ENCODE measurements at places on chromosomes 4 and X.

DNA sequence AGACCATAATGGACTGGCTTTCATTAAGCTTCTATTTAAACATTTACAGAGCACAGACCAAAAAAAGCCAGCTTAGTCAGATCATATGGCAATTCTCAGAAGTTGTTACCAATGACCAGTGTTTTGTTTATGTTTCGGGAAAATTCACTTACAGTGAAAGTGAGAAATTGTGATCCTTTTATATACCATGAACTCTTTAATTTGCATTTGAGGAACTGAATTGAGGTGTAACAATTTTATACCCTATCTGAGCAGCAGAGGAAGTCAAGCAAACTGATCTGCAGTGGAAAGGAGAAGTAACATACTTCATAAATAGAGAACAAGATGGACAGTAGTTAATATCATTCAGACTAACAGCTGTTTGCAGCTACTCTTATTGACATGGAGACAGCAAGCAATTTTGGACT is 97.1 kb downstream of the TMA16 start:
- DNase-seq = no peak

- no peak for DNase-seq
These were observed 535.2 kb downstream of the ARAP2 start for GRCh38 chr4:35709080-35709479.

- DNase-seq = no peak
These were observed 540.8 kb downstream of the ADGRL3 start for GRCh38 chr4:61740886-61741285.

GRCh38 chr4:184163813-184164212 is 53.9 kb downstream of the ENPP6 start:
- no peak for DNase-seq

- peak; percentile 75 for DNase-seq
These were observed 175.9 kb upstream of the RPS6KA3 start for GRCh38 chrX:20442597-20442996.

GRCh38 chr4:88178626-88179231 is 20.3 kb upstream of the ABCG2 start:
- no peak for DNase-seq

DNA sequence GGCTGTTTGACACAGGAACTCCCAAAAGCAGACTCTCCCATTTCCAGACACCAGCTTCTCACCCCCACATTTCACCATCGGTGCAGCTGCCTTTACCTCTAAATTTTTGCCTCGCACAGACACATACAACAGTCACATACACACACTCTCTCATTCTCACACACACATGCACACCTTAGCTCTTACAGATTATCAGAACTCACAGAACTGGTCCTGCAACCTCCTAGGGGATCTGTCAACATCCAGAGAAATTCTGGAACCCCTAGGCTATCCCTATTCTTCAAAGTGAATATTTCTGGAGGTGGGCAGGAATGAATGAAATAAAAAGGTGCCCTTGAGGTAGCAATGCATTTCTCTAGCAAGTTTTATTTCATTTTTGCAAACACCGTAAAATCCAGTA is 4.1 kb downstream of the HS6ST2 start:
- no peak for DNase-seq

- no peak for DNase-seq
These were observed 900.9 kb upstream of the EPHA5 start for GRCh38 chr4:66571145-66571695.

GRCh38 chrX:154097003-154097588 is 421 bp downstream of the MECP2 start:
- DNase-seq = peak; percentile 52

GRCh38 chrX:49260221-49260985 is 4.1 kb downstream of the FOXP3 start:
- DNase-seq = no peak

- no peak for DNase-seq
These were observed 10.8 kb downstream of the LARP7 start for GRCh38 chr4:112647785-112648184.

GRCh38 chr4:1787411-1788077 is 5.5 kb upstream of the FGFR3 start:
- DNase-seq = no peak

GRCh38 chr4:26294904-26295303 is 25.9 kb upstream of the RBPJ start:
- no peak for DNase-seq

- no peak for DNase-seq
These were observed 33.4 kb downstream of the SYTL4 start for GRCh38 chrX:100698551-100698950.

DNA sequence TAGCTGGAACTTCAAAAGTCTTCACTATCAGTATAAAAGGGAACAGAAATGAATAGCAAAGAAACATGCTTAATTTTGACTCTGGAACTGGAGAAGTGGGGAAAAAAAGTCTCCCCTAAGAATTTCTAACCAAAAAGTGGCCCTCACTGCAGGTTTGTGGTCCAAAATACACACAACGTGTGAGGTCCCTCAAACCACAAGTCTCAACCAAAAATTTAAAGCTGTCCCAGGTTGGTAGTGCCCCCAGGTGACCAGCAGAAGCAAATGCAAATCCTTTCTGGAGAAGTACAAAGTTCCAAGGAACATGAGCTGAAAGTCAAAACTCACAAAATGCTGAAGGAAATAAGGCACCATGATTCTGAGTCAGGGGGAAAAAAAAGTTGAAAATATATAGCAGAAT is 23.6 kb upstream of the VAMP7 start:
- DNase-seq = no peak

DNA sequence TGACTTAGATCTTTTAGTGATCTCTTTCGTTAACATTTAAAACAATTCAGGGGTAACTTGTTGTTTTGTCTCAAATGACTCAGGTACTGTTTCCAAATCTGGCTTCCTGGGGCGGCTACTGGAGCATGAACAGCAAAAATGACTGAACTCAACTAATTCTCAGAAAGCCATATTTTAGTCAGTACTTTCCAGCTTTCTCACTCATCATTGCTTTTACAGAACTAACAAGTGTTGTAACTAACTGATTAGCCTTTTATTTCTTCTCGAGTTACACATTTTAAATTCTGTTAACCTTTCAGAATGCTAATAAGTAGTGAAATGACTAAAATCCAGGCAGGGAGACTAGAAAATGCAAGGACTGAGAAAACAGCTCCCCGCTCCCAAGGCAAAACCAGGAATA is 55.3 kb downstream of the JADE3 start:
- no peak for DNase-seq

DNA sequence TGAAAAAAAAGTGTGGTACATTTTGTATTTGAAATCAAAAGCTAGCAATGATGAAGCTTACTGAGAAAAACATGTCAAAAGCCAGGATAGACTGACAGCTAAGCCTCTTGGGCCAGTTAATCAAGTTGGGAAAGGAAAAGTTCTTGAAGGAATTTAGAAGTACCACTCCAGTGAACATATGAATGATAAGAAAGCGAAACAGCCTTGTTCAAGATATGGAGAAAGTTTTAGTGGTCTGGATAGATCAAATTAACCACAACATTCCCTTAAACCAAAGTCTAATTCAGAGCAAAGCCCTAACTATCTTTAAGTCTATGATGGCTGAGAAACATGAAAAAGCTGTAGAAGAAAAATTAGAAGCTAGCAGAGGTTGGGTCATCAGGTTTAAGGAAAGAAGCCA is 268.3 kb downstream of the PDHA2 start:
- no peak for DNase-seq

DNA sequence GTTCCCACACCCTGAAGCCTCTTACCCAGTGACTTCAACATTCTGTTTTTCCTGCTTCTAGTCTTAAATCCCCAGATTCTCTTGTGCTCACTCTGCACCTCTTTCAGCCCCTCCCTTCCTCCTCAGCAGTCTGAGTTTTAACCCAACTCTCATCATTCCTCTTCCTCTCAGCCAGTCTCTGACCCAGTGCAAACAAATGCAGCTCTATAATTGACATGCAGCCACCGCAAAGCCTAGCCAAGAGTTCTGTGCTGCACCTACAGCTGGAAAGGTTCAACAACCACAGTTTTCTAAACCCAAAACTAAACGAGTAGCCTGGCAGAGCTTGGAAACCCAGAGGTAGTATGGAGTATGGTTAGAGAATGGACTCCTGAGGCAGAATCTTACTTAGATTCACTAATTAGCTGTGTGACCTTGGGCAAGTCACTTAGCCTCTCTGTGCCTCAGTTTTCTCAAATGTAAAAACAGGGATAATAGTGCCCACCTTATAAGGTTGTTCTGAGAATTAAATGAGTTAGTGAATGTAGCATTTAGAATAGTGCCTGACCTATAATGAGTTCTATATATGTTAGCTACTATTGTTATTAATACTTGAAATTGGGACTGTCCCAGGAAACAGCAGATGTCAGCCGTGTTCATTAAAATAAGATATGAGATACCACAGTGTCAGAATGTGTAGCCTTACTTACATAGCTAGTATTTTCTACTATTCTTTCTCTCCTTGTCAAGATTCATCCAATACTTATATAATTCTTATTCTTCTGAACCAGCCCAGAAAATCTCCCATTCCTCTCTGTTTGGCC is 3.5 kb downstream of the TMEM154 start:
- DNase-seq = no peak

- no peak for DNase-seq
These were observed 39.7 kb upstream of the LRPAP1 start for GRCh38 chr4:3571921-3572320.

- no peak for DNase-seq
These were observed 518.9 kb downstream of the MID1IP1 start for GRCh38 chrX:39320165-39320564.

GRCh38 chr4:26860922-26861433 is 337 bp downstream of the STIM2 start:
- DNase-seq = peak; percentile 31

GRCh38 chr4:25031077-25031621 is 403 bp upstream of the LGI2 start:
- DNase-seq = no peak

DNA sequence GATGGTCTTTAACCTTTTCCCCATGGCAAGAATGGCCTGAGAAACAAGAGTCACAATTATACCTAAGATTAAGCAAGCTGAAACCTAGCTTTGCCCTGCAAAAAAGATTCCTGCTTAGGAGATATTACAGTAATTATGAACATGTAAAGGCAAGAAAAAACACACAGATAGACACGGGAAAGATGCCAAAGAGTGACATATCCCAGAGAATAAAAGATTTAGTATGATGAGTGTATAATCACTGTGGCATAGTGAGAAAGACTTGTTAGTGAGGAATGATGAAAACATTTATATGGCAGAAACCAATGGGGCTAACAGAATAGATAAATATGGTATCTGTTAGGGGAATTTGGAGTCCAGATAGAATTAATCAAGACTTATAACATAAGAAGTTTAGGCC is 29.6 kb upstream of the TASL start:
- DNase-seq = no peak

DNA sequence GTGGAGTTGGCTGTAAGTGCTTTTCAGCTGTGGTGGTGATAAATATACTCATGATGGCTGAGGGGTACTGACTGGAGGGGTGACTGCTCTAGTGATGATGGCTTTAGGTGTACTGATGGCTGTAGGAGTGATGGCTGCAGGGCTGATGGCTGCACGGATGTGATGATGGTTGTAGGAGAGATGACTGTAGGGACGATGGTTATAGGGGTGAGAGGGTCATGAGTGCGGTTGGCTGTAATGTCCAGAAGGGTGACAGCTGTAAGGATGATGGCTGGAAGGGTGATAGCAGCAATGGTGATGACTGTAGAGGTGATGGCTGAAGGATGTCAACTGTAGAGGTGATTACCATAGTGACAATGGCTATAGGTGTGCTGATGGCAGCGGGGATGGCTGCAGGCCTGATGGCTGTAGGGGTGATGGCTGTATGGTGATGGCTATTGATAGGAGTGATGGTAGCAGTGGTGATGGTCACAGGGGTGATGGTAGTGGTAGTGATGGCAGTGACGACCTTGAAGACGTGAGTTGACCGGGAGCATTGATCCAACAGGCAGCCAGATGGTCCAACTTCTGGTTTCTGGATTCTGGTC is 570 bp upstream of the SASH3 start:
- DNase-seq = no peak

DNA sequence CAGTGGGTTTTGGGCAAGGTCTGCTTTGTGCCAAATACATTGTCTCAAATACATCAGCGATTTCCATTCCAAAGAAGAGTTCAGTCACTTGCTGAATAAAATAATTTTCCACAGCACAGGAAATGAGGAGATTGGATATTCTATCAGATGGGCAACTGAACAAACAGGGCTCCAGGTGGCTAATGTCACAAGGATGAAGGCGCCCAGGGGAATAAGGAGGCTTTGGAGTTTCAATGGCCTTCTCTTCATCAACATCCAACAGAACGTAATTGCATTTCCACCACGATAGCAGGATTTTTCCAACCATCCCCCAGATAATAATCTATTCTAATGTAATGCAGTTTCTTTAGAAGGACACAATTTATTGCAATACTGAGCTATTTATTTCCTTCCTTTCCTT is 104.7 kb upstream of the KLHL13 start:
- DNase-seq = no peak

DNA sequence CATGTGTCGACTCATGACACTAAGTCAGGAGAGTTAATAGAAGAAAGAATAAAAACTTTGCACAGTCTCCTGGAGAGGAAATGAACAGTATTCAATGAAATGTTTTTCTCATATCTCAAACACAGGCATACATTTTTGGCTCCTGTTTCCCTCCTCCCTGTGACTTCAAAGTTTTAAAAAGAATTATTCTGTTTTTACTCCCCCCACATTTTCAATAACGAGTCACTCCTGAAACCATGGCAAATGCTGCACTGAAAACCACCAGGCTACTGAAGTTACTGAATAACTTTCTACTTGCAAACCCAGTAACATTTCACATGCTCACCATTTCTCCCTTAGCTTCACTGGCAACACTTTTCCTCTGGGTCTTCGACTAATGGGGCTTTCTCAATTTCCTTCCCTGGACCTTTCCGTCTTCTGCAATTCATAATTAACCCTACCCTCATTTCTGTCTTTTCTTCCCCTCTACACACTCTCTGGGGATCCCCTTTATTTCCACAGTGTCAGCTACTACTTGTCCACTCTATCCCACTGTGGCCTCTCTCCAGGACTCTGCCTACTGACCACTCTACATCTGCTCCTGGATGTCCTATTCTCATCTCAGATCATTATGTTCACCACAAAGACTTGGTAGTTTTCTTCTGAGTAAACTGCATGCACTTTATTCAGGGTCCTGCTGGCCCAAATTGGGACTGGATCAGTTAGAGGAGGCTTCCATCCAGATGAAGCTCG is 225.8 kb upstream of the ETNPPL start:
- no peak for DNase-seq

GRCh38 chr4:55571806-55572205 is 20.2 kb downstream of the PDCL2 start:
- no peak for DNase-seq

DNA sequence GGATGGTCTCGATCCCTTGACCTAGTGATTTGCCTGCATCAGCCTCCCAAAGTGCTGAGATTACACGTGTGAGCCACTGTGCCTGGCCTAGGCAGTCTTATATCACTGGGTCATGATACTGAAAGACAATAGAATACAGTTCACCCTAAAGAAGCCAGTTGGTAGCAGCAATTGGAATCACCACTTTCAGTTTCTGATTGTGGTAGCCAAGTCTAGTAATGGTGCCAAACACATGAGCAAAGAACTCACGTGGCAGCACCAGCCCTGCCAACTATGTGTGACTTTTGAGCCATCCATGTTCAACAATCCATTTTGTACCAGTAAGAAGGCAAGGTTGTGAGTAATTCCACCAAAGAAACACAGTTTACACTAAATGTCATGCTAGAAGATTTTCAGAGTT is 548.4 kb downstream of the KLHL13 start:
- DNase-seq = no peak

- DNase-seq = no peak
These were observed 142.1 kb downstream of the APBB2 start for GRCh38 chr4:41072021-41072777.

Data from stimulated activated CD8-positive, alpha-beta memory T cell treated with anti-CD3 and anti-CD28 coated beads, Interleukin-4, amount 100 ng/mL, for 24 hours (primary cell).